ENCODE measurements at places on chromosomes 1 and 21.

GRCh38 chr1:243216741-243217140 lies 38.3 kb downstream of the CEP170 start:
- no peak for DNase-seq

DNA sequence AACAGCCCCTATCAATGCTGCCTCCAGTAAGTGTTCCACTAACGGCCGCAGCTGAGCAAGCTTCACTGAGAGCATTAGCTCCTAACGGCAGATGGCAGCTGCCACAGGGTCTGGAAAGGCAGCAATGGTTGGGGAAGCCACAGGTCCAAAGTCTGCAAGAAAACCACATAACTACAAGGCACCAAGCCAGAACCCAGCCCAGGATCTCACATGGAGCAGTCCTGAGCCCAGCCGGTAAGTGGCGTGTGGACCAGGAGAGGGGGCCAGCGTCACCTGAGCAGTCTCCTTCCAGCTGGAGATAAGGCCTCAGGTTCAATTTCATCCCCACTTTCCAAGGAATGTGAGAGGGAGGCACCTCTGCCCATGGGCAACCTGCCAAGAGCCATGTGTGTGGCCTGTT lies 13.2 kb downstream of the SYT2 start:
- DNase-seq, result peak; percentile 47

- no peak for DNase-seq
Measured at GRCh38 chr1:46595127-46595526, 8.9 kb downstream of the MKNK1 start.

- no peak for DNase-seq
Measured at GRCh38 chr1:233089251-233089650, 138.8 kb downstream of the NTPCR start.

DNA sequence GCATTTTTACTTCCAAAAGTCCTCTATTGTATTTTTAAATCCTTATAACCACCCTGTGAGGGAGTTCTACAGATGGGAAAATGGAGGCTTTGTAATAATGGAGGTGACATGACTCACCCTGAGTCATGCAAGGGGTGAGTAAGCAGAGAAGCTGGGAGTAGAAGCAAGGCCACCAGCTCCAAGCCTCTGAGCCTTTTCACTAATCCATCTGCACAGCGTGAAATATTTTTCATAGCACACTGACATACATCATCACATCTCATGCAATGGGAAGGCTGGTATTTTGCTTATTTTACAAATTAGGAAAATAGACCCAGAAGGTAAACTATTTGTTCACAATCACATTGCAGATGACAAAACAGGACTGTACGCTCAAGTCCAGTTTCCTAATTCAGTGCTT lies 96.9 kb downstream of the KCNH1 start:
- DNase-seq, result no peak

DNA sequence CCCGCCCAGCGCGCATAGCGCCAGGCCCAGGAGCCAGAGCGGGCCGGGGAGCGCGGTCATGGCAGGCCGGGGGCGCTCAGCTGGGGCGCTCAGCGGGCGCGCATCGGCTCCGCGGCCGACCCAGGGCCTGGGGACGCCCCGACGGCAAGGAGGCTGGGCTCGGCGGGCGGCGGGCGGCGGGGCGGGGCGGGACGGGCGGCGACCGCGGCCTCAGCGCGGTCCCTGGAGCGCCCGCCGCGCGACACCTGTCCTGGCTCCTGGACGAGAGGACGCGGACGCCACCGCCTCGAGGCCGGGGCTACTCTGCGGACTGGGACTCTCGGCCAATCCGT lies 273 bp downstream of the BMP8B start:
- DNase-seq, result no peak

DNA sequence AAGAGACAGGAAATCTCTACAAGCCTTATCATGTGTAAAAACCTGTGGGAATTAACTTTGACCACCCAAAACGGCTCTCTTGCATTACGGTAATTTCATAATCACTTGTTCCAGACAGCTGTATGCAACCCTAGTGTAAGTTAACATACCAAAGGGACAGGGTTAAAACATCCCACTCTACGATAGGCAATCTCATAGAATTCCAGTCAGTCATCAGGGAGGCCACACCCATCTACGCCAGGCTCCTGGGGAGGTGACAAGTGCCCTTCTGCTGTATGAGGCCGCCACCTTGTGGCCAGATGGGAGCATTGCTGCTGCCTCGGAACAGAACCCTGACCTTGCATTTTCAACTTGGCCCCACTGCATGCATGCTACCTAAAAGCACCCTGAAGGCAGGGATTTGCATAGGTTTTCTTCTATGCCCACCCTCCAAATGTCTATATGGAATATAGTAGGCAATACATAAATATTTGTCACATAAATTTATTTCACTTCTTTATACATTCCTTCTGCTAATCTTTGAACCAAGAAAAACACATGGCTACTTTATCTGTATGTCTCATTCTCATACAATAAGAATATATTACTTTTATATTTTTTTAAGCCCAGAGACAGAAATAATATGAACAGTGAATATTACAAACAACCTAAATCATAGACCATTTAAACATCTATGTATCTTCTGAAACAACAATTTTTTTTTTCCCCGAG lies 12.6 kb downstream of the HSF2BP start:
- peak; percentile 89 for DNase-seq

- DNase-seq, result no peak
Measured at GRCh38 chr1:26020941-26021646, 481 bp upstream of the EXTL1 start.

DNA sequence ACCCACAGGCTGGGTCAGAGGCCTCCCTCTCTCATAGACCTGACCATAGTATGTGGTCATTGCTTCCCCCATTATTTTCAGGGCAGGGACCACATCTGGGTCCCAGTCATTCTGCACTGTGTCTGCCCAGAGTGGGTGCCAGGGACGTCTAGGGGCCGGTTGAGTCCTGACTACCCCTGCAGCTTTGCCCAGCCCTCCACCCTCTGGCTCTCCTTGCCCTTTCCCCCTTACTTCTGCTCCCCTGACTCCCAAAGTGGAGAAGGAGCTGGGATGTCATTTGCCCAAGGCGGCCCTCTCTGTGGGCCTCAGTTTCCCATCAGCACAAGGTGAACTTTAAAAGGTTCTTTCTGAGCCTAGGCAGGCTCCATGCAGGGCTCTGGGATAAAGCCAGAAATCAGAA lies 4.3 kb upstream of the TTC22 start:
- DNase-seq, result no peak

DNA sequence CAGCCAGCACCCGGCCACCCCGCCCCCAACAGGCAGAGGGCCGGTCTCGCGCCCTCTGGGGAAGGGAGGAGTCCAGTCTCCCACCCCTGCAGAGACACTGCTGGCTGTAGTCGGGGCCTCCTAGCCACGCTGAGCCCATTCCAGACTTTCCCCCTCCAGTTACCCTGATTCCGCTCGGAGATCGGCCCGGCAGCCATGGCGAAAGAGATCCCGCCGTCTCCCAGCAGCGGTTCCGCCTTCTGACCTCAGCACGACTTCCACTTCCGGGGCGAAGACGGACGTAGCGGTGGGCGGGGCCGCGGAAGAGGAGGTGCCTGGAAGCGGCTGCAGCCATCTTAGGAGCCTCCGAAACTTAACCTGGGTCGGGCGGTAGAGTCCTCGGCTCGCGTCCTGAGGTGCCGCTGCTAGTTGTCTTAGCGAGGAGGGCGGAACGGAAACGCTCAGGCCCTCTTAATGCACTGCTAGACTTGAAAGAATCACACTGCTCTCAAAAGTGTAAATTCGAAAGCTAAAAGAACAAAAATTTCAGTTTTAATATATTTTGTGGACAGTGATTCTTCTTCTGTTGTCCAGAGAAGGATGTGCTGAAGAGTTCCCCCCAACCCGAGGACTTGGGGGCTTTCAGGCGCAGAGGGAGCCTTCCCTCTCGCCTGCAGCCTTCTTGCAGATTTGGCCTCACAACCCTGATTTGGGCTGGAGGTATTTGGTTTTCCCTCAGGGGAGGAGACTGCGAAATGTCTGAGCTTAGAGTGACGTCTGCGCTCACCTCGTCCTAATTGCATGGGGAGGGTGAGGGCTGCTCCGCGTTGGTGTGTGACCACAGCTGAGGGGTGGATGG lies at the start of gene SF3B4:
TSS of gene SF3B4 (minus strand) at position 241 of the 838 bp plus-strand sequence. CDS start at position 197, 44 bp downstream.
- peak; percentile 97 for DNase-seq

GRCh38 chr1:74733604-74734484 lies 892 bp downstream of the TYW3 start:
- DNase-seq, result no peak

GRCh38 chr1:168187177-168187576 lies 8.4 kb downstream of the TIPRL start:
- no peak for DNase-seq

DNA sequence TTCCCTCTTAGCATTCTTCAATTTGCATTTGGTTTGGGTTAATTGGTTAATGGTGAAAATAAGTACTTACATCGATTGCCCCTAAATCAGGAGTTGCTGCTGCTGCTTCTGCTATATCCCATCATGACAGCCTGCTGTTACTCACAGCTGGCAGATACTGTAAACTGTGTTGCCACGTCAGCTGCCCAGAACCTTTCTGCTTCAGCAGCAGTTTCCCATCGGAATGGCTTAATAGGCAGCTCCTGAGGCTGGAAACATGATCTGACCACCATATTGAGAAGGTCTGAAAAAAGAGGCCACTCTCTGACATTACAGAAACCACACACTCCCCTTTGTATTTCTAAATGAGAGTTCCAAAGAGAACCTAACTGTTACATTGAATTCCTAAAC lies 14.3 kb upstream of the SEC16B start:
- no peak for DNase-seq

DNA sequence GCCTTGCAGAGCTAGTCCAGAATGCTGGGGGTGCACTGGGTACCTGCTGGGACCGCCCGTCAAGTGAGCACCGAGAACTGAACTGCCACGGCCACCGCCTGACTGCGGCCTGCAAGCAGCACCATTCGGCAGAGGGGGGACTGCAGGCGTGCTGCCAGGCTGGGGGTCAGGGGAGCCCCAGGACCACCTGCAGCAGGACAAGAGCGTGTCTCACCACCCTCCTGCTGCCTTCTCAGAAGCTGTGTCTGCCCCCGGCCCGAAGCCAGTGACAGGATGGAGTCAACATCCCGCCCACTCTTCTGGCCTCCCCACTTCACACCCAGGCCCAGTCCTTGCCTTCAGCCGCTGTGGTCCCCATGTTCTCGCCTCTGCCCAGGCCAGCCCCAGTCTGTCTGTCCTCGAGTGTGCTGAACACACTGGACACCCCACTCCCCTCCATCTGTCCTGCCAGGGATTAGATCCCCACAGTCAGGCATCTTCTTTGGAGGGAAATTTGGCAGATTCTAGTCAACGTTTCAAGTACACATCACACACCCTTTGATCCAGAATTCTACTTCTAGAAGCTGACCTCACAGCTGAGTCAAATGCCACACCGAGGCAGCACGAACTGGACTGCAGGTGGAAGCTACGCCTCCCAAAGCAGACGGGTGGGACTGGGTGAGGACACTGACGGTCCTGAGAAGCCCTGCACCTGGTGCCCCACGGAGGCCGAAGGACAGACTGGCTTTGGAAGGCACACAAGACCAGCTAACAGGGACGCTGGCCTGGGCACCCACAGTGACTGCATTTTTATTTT lies 26.0 kb downstream of the PTTG1IP start:
- no peak for DNase-seq

DNA sequence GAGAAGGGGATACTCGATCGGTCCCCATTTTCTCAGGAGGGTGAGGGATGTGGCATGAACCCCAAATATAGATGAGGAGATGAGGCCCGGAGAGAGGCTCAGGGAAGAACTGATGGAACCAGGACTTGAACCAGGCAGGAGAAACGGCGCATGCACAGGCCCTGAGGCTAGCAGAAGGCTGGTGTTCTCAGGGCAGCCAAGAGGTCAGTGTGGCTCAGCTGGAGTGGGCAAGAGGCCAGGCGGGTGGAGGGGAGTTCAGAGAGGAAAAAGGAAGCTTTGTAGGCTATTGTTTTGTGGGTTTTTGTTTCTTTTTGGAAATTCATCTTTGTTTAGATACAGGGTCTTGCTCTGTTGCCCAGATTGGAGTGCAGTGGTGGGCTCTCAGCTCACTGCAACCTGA lies 122.0 kb downstream of the LACTBL1 start:
- no peak for DNase-seq

DNA sequence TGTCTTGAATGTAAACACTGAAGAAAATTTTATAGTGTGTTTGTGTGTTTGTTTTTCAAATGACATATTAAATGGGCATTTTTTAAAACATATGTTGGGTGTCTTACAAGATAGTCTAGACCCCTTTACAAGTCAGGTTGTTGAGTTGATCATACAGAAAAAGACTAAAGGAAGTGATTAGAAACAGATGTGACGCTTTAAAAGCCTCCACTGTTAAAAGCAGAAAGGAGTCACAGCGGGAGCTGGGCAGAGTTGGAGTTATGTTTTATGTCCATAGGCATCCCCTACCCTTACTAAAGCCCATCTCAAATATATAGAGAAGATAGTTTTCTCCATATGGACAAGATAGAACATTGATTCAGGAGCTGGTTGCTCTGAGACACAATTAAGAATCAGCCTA lies 393.9 kb downstream of the PLPP3 start:
- DNase-seq, result no peak
